ENCODE measurements at places on chromosomes 6 and 20. TPM values are rescaled to one million over a fixed set of nuclear protein-coding genes. Genes with fewer than 3 reads are reported as not detected.

AGER gene
- 1.4 TPM for total RNA-seq

DEFB124 gene
- not detected for total RNA-seq

SNAP91 gene
- not detected for total RNA-seq

- peak; percentile 53 for DNase-seq
- H3K36me3 ChIP-seq: no peaks in the 10 kb centered on the region
- no peak overlapping the region for H3K4me3 ChIP-seq
- no peaks in the 10 kb centered on the region for H3K27me3 ChIP-seq
Measured at GRCh38 chr6:2807342-2808090, 34.1 kb downstream of the SERPINB1 start.

DNA sequence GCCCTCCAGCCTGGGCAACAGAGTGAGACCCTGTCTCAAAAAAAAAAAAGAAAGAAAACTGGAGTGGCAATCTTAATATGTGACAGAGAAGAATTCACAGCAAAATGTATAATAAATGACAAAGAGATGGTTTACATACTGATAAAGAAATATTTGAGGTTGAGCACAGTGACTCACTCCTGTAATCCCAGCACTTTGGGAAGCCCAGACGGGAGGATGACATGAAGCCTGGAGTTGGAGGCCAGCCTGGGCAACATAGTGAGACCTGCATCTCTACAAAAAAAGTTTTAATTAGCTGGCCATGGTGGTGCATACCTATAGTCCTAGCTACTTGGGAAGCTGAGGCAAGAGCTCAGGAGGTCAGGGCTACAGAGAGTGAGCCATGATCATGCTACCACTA, 12.4 kb upstream of the DEFB118 start:
- no peaks in the 10 kb centered on the region for H3K27me3 ChIP-seq
- no peak overlapping the region for H3K27ac ChIP-seq
- H3K36me3 ChIP-seq: no peaks in the 10 kb centered on the region

- peaks cover 24% of the 10 kb centered on the region for H3K4me1 ChIP-seq
- no peaks in the 10 kb centered on the region for H3K27me3 ChIP-seq
- H3K27ac ChIP-seq: no peak overlapping the region
- no peak overlapping the region for H3K4me3 ChIP-seq
- peaks cover 4% of the 10 kb centered on the region for H3K36me3 ChIP-seq
- DNase-seq: no peak
Measured at GRCh38 chr20:57170343-57170742, 96.1 kb downstream of the BMP7 start.

DNA sequence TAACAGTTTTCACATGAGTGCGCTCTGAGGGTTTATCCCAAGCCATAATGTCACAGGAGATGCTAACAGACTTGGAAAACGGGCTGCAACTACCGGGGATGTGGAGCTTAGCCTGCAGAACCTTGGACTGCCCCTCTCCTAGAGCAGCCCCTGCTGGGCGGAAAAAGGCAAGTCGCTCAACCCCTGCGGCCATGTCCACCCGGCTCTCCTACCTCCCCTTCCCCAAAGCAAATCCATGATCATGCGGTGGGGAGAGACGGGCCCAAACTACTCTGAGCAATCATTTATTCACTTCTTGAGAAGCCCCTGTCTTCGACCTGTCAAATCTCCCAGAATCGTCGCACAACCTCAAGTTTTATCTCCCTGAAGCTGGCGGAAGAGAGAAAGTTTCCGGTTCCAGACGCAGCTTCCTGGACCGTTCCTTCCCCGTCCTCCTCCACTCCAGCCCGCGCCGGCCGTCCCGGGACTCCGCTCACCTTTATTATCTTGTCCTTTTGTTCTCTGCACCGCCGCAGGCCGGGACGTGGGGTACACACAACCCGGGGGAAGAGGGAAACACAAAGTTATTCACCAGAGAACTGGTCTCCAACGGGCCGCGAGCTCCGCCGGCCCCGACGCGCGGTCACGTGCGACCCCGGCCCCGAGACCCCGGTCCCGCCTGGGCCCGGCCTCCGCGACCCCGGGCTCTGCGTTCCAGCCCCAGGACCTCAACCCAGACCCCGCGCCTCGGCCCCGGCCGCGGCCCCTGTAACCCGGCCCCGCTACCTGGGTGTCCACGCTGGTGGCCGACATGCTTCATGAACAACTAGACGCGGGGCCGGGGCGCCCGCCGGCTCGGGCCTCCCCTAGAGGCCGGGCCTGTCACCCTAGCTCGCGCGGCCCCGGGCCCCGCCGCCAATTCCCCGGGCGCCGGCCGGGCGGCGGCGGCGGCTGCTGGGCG, 560 bp downstream of the YTHDF1 start:
- peak overlapping the region; percentile 26 for H3K27ac ChIP-seq
- H3K4me1 ChIP-seq: peaks cover 21% of the 10 kb centered on the region
- H3K4me3 ChIP-seq: peak overlapping the region; percentile 94
- DNase-seq: peak; percentile 85

DNA sequence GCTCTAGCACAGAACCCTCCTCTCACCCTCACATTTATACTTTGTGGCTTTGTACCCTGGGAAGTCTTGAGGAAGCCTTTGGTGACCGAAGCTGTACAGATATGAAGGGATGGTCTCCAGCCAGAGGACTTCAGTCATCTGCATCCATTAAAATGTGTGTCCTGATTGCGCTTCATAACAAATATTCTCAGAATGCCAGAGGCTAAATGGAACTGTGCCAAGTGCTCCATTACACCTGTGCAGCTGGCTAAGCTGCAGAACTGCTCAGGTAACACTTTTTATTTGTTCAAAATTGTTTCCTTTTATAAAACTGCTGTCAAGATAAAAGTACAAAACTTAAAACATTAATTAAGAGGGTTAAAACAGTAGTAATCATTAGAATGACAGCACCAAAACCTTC, 22.3 kb downstream of the TPBG start:
- peak; percentile 37 for DNase-seq
- H3K4me1 ChIP-seq: peaks cover 5% of the 10 kb centered on the region
- no peaks in the 10 kb centered on the region for H3K27me3 ChIP-seq
- no peak overlapping the region for H3K4me3 ChIP-seq

CLIC5 gene
- total RNA-seq: 0.06 TPM
